ENCODE measurements at places on chromosomes 1 and 21.
A peak's percentile ranks its signal among the peaks of the same experiment; 100 is the strongest.

GRCh38 chr1:208541225-208541855, 297.2 kb upstream of the PLXNA2 start:
- DNase-seq, result no peak

- peak; percentile 44 for DNase-seq
Observed at GRCh38 chr1:7384679-7385078, 386.4 kb upstream of the VAMP3 start.

GRCh38 chr21:41817228-41817627, 50.4 kb upstream of the RIPK4 start:
- DNase-seq, result no peak

DNA sequence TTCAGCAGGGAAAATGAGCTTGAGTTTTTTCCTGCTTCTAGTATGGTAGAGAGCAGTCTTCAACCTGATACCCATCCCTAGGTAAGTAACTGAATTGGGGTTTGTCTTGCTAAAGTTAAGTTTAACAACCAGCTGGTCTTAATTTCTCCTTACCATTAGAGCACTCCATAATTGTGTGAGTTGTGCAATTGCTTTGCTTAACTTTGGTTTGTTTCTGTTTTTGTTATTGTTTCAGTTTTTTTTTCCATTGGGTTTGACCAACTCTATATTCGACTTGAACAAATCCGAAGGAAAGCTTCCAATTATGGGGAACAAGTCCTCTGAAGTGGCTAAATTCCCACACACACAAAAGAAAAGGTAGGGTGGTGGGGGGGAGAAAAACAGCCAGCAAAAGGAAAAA, 641.1 kb downstream of the PLA2G4A start:
- no peak for DNase-seq

DNA sequence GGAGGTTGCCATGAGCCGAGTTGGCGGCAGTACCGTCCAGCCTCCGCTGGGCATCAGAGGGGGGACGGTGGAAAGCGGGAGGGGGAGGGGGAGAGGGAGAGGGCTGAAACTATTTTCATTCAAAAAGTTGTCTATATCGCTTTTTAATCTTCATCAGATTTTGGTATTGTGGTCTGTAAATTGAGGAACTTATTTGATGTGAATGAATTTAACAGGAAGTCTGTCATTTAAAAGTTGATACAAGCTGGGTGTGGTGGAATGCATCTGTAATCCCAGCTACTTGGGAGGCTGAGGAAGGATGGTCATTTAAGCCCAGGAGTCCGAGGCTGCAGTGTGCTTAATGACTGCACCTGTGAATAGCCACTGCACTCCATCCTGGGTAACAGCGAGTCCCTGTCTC, 3.0 kb upstream of the EPHX4 start:
- DNase-seq, result no peak

Data from ascending aorta (tissue), 2 donors.